GOT3 (cell line): ENCODE measurements at places on chromosomes 12 and 14.

DNA sequence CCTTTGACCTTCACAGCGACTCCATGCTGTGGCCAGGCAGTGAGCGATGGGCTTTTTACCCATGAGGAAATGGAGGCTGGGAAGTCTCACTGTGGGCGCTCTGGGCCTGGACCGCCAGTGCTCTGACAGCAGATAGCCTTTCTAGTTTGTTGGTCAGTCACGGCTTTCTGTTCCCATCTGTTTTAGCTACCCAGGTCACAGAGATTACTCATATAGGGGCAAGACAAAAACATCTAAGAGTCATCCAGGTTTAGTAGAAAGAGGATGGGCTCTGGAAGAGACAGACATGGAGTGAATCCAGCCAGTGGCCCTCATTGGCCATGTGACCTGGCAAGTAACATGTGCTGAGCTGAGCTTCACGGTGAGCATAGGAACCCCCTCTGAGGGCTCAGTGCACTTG is 68.6 kb downstream of the MARK3 start:
- no peak for DNase-seq

DNA sequence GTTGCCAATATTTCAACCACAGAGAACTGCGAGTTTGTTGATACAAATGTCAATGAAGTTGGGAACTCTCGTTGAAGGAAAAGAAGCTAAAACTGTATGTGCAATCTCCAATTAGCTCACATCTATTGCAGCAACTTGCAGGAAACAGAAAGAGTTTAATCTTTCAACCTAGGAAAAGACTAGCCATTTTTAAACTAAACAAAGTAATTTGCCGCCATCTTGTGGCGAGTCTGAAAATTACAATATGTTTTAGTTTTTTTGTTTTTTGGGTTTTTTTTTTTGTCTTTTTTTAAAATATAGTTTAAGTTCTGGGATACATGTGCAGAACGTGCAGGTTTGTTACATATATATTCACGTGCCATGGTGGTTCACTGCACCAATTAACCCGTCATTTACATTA is 131.2 kb upstream of the FOXG1 start:
- DNase-seq: no peak

GRCh38 chr14:56193347-56193746 is 75.1 kb downstream of the PELI2 start:
- no peak for DNase-seq

GRCh38 chr12:104453133-104453532 is 3.6 kb upstream of the CHST11 start:
- no peak for DNase-seq

- no peak for DNase-seq
These were observed 46.1 kb downstream of the BEGAIN start for GRCh38 chr14:100540926-100541620.

DNA sequence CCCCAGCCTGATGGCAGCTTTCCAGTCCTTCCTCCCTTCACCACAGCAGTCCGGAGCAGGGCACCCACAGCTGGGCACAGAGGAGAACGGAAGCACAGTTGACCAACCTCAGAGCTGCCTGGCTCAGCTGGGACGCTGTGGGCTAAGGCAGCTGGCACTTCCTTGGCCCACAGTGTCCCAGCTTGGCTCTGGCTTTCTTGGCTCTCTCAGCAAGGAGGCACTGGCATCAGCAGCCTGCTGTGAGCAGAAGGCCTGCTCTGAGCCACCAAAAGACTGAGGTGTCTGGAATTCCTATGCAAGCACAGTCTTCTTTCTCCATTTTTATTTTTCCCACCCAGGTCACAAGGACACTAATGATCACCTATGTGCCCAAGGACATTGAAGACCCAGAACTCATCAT is 32.6 kb downstream of the NGB start:
- DNase-seq: no peak

DNA sequence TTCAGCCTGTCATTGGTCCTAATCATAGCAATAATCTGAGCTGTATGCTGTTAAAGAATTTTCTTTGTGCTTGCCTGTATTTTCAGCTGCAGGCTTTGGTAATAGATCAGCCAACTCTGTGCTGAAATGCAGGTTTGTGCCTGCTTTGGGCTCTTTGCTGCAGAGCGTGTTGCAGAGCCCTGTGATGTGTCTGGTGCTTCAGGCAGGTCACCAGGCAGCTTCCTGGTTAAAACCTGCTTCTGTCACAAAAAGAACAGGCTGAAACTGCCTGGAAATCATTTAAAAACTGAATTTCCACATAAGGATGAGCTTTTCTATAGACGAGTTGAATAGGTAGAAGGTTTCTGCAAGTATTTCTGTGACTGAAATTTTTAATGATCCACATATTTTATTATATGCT is 3.1 kb downstream of the DIP2B start:
- no peak for DNase-seq

DNA sequence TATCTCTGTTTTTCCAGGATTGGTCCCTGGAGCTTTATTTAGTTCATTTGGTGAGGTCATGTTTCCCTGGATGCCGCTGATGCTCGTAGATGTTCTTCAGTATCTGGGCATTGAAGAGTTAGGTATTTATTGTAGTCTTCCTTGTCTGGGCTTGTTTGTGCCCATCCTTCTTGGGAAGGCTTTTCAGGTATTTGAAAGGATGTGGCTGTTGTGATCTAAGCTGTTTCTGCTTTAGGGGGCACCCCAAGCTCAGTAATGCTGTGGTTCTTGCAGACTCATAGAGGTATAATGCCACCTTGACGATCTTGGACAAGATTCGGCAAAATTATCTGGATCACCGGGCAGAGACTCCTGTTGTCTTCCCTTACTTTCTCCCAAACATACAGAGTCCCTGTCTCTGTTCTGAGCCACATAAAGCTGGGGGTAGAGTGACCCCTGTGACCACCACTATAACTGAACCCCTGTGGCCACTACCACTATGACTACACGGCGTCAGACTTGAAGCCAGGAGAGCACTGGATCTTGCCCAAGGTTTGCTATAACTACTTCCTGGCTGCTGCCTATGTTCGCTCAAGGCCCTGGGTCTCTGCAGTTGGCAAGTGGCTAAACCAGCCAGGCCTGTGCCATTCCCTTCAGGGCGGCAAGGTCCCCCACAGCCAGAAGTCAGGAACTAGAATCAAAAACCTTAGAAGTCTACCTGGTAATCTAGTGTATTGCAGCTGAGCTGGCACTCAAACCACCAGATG is 40.9 kb downstream of the FGD4 start:
- no peak for DNase-seq

- no peak for DNase-seq
These were observed 8.5 kb downstream of the WSB2 start for GRCh38 chr12:118052324-118053070.

DNA sequence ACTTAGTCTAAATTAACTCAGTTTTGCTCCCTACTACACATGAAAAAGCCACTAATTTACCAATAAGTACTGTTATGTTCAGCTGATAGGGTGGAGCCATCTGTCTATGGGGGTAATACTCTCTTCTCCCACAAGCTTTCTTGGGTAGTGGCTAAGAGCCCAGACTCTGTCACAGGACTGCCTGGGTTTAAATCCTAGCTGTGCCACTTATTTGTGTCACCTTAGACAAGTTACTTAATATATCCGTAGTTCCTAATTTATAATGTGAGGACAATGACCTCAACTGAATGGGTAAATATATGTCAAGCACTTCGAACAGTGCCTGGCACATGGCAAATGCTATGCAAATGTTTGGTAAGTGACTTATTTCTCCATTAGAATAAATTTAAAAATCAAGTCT is 185.6 kb downstream of the DACT1 start:
- DNase-seq: no peak
